ENCODE measurements at places on chromosomes 5 and 9.
A peak's percentile ranks its signal among the peaks of the same experiment; 100 is the strongest.

GRCh38 chr9:5479994-5480694 is 29.8 kb downstream of the CD274 start:
- DNase-seq = no peak

- no peak for DNase-seq
Observed at GRCh38 chr5:137604348-137605095, 105.4 kb upstream of the SPOCK1 start.

GRCh38 chr9:98786750-98787510 is 9.4 kb downstream of the ANKS6 start:
- no peak for DNase-seq

DNA sequence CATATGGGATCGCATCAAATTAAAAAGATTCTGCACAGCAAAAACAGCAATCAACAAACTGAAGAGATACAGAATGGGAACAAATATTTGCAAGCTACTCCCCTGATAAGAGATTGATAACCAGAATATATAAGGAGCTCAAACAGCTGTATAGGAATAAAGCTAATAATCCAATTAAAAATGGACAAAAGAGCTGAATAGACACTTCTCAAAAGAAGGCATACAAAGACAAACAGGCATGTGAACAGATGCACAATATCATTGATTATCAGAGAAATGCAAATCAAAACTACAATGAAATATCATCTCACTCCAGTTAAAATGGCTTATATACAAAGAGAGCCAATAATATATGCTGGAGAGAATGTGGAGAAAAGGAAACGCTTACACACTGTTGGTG is 110.6 kb downstream of the PLCXD3 start:
- DNase-seq = no peak

DNA sequence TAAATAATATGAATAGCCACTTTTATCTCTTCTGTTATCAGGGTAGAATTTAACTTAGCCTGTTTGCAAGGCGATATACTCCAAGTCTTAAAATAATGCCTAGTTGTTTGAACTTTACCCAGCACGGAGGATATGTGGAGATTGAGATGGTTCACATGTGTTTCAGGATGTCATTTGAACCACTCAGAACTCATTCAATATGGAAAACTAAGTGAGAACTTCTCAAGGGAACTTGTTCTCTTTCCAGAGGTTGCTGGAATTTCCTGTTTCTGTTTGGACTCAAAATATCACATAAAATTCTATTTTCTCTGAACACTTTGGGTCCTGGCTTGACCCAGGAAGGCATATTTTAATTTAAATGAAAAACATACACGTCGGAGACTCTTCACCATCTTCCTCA is 139.1 kb upstream of the MYO10 start:
- no peak for DNase-seq

GRCh38 chr5:64176301-64176700 is 10.7 kb downstream of the RNF180 start:
- DNase-seq = no peak

- no peak for DNase-seq
Observed at GRCh38 chr5:64654561-64654938, 35.8 kb upstream of the SHISAL2B start.

- DNase-seq = peak; percentile 15
Observed at GRCh38 chr9:130835441-130836298, 616 bp downstream of the ABL1 start.

GRCh38 chr9:97969014-97969413 is 14.1 kb upstream of the ANP32B start:
- DNase-seq = no peak

DNA sequence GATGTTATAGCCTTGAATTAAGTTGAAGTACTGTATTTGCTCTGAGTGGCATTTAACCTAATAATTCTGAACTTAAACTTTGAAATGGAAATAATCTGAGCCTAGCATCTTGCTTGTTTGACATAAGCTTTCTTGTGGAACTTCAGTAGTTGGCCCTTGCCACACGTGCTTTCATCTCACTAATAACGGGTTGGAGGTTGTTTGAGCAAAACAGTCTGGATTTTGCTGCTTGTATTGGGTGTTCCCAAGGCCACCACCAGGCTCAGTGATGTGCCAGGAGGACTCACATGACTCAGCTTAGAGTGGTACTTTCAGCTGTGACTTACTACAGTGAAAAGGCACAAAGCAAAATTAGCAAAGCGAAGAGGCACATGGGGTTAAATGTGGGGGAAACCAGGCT is 35.7 kb downstream of the SECISBP2 start:
- DNase-seq = no peak

DNA sequence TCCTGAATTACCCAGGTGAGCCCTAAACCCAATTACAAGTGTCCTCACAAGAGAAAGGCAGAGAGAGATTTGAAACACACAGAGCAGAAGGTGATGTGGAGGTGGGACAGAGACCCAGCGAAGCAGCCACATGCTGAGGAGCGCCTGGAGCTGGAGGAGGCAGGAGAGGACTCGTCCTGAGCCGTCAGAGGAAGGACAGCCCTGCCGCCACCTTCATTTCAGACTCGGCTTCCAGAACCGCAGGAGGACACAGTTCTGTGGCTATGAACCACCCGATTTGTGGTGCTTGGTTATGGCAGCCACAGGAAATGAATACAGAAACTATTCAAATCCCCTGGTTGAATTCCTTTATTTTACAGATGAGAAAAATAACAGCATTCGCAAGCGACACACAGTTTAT is 16.4 kb upstream of the FBP1 start:
- DNase-seq = no peak

GRCh38 chr5:15544039-15544438 is 44.1 kb downstream of the FBXL7 start:
- DNase-seq = no peak

DNA sequence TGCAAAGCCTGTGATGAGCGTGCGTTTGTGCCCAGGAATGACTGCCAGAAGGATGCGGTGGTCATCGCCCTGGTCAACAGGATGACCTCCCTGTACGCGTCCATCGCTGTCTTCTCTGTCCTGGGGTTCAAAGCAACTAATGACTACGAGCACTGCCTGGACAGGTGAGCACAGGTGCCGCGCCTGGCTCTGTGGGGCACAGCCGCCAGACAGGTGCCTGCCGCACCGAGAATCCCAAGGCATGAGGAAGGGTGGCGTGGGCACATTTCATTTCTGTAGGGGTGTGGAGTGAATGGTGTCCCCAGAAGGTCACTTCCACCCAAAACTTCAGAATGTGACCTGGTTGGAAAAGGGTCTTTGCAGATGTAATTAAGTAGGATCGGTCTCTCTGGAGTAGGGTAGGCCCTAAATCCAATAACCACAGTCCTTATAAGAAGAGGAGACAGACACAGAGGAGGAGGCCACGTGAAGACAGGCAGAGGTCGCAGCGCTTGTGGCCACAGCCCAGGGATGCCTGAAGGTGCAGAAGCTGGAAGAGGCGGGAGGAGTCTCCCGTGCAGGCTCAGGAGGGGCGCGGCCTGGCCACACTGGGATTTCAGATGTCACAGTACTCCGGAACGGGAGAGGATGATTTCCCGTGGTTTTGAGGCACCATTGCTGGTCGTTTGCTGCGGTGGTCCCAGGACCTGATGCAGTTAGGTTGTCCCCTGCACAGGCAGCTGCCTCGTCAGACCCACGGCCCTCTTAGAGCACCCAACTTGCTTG is 15.5 kb downstream of the SLC6A18 start:
- DNase-seq = no peak

DNA sequence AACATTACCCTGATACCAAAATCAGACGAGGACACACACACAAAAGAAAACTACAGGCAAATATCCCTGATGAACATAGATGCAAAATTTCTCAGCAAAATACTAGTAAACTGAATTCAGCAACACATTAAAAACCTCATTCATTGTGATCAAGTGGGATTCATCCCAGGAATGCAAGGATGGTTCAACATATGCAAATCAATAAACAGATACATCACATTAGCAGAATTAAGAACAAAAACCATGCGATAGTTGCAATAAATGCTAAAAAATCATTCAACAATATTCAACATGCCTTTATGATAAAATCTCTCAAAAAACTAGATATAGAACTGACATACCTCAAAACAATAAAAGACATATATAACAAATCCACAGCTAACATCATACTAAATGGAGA is 36.9 kb upstream of the TNPO1 start:
- DNase-seq = no peak

GRCh38 chr9:16527573-16527972 is 342.9 kb downstream of the BNC2 start:
- no peak for DNase-seq

GRCh38 chr5:57804505-57804904 is 321.9 kb upstream of the ACTBL2 start:
- no peak for DNase-seq

DNA sequence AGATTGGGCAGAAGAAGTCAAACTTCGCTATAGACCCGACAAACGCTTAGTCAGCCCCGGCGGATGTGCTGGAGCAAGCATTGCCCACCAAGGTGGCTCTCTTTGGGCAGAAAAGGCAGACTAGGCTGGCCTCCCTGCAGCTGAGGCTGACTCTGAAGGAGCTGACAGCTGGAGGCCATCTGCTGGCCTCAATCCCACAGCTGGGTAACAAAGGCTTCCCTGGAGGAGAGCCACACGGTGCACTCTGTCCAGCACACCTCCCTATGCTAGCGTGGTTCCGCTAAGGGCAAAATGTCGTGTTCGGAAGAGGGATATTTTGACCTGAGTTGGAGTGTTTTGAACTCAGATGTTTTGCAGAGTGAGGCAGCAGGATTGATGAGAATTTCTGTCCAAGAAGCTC is 103.5 kb upstream of the PTCH1 start:
- no peak for DNase-seq

DNA sequence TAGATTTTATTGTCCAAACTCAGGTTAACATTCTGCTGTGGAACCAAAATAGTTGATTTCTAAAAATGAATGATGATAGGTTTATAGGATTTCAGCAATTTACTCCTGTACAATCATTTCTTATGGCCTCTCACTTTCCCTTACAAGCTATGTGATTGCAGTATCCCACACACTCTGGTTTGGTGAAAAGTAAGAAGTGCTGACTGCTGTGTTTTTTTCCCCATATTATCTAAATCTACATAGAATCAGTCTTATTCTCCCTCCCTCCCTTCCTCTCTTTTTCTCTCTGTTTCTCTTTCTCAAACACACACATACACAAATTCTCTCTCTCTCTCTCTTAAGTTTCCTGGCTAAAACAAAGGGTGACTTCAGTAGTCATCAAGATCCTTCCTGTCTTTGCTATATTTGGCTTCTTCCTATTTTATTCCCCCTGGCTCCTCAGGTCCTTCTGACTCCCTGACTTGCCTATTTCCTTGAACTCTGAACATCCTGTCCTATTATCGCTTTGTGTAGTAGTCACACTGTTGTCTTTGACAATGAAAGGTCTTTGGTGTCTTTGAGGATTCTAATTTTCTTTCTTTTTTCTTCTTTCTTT is 55.9 kb upstream of the HAPLN1 start:
- DNase-seq = no peak

- no peak for DNase-seq
Observed at GRCh38 chr9:95809686-95810085, 65.8 kb upstream of the ERCC6L2 start.

- no peak for DNase-seq
Observed at GRCh38 chr5:139982157-139982974, 60.7 kb downstream of the NRG2 start.

- DNase-seq = no peak
Observed at GRCh38 chr9:121596515-121596914, 54.9 kb upstream of the DAB2IP start.

DNA sequence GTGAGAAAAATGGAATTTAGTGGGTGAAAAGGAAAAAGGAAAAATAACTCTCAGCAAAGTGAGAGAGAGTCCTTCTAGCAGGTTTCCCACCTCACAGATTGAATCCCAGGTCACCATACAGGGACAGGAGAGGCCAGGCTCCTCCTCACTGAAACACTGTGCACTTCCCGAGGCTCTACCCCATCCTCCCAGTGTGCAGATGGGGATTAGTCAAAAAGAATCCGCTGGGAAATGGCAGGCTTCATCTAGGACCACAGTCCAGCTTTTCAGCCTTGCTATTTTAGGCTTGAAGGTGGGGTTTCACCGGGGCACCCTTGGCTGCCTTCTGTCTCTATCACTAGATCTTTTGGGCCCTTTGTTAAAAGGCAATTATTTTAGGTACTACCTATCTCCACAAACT is 47.8 kb downstream of the YIPF5 start:
- no peak for DNase-seq

GRCh38 chr9:22170990-22171670 is 162.0 kb upstream of the CDKN2B start:
- DNase-seq = no peak

GRCh38 chr5:102747386-102748166 is 7.5 kb upstream of the PAM start:
- no peak for DNase-seq

- no peak for DNase-seq
Observed at GRCh38 chr5:121962958-121963357, 1.2 kb downstream of the SRFBP1 start.

DNA sequence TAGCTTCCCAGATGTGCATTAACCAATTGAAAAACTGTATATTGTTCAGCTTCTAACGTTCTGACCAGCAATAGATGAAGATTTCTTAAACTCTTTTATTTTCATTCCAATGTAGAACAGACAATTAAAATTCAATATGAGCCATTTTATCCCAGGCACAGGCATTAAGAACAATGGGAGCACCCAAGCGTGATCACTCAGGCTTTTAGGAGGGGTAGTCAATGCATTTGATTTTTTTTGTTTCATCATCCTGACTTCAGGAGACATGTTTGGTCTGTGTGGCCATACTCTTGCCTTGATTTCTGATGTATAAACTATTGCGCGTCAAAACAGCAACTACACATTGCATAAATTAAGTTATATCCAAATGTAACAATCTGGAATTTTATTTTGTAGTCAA is 653.0 kb upstream of the RORB start:
- DNase-seq = no peak

GRCh38 chr9:130421154-130421801 is 23.5 kb upstream of the ASS1 start:
- no peak for DNase-seq

DNA sequence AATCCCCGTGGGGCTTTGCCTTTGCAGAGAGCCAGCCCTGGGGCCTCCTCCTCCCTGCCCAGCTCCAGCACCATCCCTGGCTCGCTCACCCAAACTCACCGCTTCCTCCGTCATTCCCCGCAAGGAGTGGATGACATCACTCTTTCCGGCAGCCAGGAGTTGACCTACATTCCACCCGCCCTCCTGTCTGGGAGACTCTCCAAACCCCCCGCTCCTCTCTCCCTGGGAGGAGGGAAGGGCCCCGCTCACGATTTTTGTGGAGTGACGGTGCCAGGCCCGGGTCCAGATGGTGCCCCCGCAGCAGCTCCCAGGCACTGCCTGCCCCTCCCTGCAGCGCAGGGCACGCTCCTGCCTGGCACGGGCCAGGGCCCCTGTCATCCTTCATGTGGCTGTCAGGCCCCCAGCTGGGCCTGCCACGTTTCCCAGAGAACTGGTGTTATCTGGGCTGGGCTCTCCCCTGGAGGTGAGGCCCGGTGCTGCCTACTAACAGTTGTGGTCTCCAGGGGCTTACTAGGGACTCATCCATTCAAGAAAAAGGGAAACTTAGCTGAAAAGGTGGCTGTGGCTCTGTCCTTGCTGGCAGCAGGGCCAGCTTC is 52.3 kb downstream of the NTNG2 start:
- no peak for DNase-seq

- DNase-seq = no peak
Observed at GRCh38 chr9:107142896-107143603, 140.0 kb upstream of the RAD23B start.

GRCh38 chr5:136308212-136308795 is 57.0 kb downstream of the TRPC7 start:
- DNase-seq = no peak

- DNase-seq = no peak
Observed at GRCh38 chr5:56616454-56617160, 198.7 kb upstream of the MAP3K1 start.

GRCh38 chr9:27602142-27602861 is 29.0 kb upstream of the C9orf72 start:
- no peak for DNase-seq

Data from activated T-helper 2 cell treated with anti-CD3 and anti-CD28 coated beads, Interferon-gamma antibody, Interleukin-2, Interleukin-4, amounts not matched to agents 10 μg/mL and 5 μg/mL and 100 μg/mL, durations not matched to agents 14 hours and 24 hours and 36 hours (primary cell).